ENCODE measurements at places on chromosomes 11 and 22. TPM values are rescaled to one million over a fixed set of nuclear protein-coding genes. Genes with fewer than 3 reads are reported as not detected.

TEX12 gene
- polyA plus RNA-seq = not detected

DNA sequence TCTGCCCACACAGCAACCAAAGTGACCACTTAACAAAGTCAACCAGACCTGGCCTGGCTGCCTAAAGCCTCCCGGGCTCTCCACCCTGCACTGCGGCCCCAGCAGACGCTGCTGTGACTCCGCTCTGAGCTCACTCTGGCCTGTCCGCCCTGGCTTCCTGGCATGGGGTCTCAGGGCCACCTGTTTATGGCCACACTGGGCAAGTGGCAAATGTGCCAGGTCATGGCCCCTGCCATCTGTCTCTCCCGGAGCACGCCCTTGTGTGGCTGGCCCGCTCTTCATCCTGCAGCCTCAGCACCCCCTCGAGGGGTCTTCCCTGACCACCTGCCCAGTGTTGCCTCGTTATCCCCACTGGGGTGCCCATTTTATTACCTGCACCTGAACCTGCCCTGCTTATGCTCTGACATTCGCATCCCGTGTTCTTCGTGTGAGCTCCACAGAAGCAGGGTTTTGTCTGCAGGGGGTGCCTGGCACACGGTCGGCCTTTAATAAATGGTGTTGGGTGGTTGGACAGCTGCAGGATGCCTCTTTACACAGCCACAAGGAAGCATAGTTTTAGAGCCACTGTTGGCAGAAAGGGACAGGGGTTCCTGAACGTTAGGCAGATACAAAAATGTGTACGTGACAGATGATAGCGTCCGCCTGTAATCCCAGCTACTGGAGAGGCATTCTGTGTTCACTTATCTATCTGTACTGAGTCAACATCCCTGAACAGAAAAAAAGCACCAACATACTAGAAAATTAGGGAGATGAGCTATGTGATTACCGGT is 785.6 kb downstream of the TBC1D22A start:
- H3K4me3 ChIP-seq = no peak overlapping the region
- H3K4me1 ChIP-seq = no peaks in the 10 kb centered on the region
- H3K27me3 ChIP-seq = no peaks in the 10 kb centered on the region
- no peaks in the 10 kb centered on the region for H3K36me3 ChIP-seq

GRCh38 chr22:37401401-37402183 is 25.7 kb downstream of the ELFN2 start:
- H3K36me3 ChIP-seq = no peaks in the 10 kb centered on the region
- peaks cover 3% of the 10 kb centered on the region for H3K4me1 ChIP-seq
- H3K27ac ChIP-seq = no peak overlapping the region
- no peaks in the 10 kb centered on the region for H3K27me3 ChIP-seq
- H3K4me3 ChIP-seq = no peak overlapping the region

DNA sequence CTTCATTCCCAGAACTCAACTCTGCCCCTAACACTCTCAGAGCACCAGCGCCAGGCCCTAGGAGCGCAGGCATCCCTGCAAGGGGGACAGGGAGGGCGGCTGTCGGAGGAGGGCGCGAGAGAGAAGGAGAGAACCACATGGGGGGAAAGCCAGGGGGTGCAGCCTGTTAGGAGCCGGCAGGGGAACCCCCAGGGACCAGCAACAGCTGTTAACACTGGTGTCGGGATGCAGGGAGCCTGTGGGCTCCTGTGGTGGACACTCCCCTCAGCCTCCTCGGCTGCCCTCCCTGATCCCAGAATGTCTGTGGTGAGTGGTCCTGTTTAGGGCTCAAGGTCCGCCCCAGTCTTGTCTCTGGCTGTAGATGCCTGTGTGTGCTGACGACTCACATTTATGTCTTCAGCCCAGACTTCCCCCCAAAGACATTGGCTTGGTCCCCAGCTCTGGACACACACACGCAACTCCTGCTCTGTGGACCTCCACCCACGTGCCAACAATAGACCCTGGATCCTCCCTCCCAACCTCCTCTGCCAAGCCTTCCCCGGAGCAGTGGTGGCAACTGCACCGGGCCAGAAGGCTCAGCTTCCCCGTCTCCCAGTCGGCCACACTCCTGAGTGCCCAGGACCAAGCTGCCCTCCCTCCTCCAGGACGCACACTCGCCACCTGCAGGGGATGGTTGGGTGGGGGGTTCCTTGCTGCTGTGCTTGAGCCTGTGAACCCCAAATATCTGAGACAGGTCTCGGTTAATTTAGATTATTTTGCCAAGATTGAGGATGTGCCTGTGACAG is 817 bp upstream of the IFITM5 start:
- no peaks in the 10 kb centered on the region for H3K36me3 ChIP-seq
- no peaks in the 10 kb centered on the region for H3K27me3 ChIP-seq
- H3K4me3 ChIP-seq = no peak overlapping the region
- DNase-seq = peak; percentile 87

GRCh38 chr11:122747351-122747781 is 90.9 kb upstream of the CRTAM start:
- no peak overlapping the region for H3K4me3 ChIP-seq
- no peak overlapping the region for H3K27ac ChIP-seq
- no peaks in the 10 kb centered on the region for H3K4me1 ChIP-seq
- H3K27me3 ChIP-seq = no peaks in the 10 kb centered on the region

DNAJB7 gene
- polyA plus RNA-seq = 0.40 TPM

HORMAD2 gene
- polyA plus RNA-seq = 0.37 TPM

HBB gene
- not detected for polyA plus RNA-seq

DNA sequence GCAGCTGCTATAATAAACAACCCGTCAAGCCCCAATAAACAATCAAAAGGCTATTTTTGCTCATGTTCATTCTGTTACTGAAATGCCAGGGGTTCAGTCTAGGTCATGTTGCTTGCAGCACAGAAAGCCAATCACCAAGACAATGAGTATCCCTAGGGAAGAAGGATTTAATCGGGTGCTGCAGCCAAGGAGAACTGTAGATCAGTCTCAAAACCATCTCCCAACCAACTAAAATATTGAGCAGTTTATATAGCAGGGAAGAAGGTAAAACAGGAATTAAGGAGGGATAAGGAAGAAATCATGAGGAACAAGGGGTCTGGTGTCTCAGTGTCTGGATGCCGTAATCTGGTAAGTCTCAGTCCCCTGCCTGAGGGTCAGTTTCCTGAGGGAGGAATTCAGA is 169.5 kb downstream of the BLID start:
- H3K36me3 ChIP-seq = peaks cover 6% of the 10 kb centered on the region
- no peaks in the 10 kb centered on the region for H3K4me1 ChIP-seq
- H3K27ac ChIP-seq = no peak overlapping the region
- H3K4me3 ChIP-seq = no peak overlapping the region

DNA sequence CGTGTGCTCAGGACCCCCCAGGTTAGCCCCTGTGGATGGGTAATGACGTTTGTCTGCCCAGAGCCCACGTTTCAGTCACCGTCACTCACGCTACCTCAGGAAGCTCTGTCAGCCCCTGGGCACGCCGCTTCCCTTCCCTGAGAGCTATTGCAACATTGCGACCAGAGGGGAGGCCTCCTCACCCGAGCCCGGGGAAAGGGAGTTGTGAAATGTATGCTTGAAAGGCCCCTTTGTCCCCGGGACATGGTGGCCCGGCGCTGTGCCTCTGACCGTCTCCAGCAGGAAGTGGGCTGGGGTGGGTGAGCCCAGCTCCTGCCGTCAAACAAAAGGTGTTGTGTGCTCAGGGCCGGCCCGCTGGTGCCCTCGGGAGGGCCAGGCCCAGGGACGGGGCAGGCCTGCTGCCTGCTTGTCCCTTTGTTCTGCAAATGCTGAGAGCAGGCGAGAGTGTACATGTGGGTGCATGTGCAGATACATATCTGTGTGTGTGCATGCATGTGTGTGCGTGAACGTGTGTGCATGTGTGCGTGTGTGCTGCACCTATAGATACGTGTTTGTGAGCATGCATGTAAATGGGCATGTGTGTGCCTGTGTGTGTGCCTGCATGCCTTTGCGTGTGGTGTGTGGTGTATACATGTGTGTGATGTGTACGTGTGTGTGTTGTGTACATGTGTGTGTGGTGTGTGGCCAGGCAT is 1125.0 kb downstream of the BRD1 start:
- no peak overlapping the region for H3K4me3 ChIP-seq
- no peaks in the 10 kb centered on the region for H3K27me3 ChIP-seq
- no peak for DNase-seq
- no peaks in the 10 kb centered on the region for H3K4me1 ChIP-seq

GRCh38 chr11:132055296-132055695 is 684.9 kb downstream of the NTM start:
- peaks cover 10% of the 10 kb centered on the region for H3K4me1 ChIP-seq
- DNase-seq = no peak
- no peaks in the 10 kb centered on the region for H3K27me3 ChIP-seq
- H3K4me3 ChIP-seq = no peak overlapping the region
- no peaks in the 10 kb centered on the region for H3K36me3 ChIP-seq

DNA sequence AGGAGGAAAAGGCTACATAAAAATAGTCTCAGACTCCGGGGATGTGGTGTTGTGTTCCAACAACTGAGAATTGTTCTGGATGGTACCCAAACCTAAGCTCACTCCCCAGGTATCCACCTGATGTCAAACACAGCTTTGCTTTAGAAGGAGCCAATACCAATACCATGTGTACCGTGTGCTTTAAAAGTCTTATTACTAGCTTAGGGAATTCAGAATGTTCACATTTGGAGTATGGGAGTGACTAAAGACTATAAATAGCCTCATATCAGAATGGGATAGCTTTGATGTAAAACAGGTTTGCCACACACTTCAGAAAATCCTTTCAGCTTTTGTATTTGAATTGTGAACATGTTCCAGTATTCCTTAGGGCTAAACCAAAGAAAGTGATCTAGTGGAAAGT is 248.7 kb upstream of the ARHGAP42 start:
- no peak for DNase-seq
- H3K27ac ChIP-seq = no peak overlapping the region
- H3K36me3 ChIP-seq = no peaks in the 10 kb centered on the region
- H3K4me1 ChIP-seq = peaks cover 5% of the 10 kb centered on the region
- H3K4me3 ChIP-seq = no peak overlapping the region

B4GALNT4 gene
- polyA plus RNA-seq = 53.5 TPM

RANBP1 gene
- polyA plus RNA-seq = 988 TPM

RFPL3 gene
- not detected for polyA plus RNA-seq

- H3K4me1 ChIP-seq = no peaks in the 10 kb centered on the region
- no peaks in the 10 kb centered on the region for H3K36me3 ChIP-seq
- H3K4me3 ChIP-seq = no peak within 1 kb of the TSS
- H3K27ac ChIP-seq = no peak within 1 kb of the TSS
- DNase-seq = no peak
Measured at GRCh38 chr11:5880329-5880728, at the start of gene OR52E4. OR52E4 (plus strand) TSS chr11:5880629; CDS start chr11:5884293, 3,664 bp downstream.

GRCh38 chr11:126815111-126815510 is 185.5 kb downstream of the KIRREL3 start:
- H3K4me1 ChIP-seq = peaks cover 7% of the 10 kb centered on the region
- H3K27me3 ChIP-seq = no peaks in the 10 kb centered on the region
- H3K27ac ChIP-seq = no peak overlapping the region
- H3K36me3 ChIP-seq = no peaks in the 10 kb centered on the region
- no peak overlapping the region for H3K4me3 ChIP-seq
- DNase-seq = no peak

DNA sequence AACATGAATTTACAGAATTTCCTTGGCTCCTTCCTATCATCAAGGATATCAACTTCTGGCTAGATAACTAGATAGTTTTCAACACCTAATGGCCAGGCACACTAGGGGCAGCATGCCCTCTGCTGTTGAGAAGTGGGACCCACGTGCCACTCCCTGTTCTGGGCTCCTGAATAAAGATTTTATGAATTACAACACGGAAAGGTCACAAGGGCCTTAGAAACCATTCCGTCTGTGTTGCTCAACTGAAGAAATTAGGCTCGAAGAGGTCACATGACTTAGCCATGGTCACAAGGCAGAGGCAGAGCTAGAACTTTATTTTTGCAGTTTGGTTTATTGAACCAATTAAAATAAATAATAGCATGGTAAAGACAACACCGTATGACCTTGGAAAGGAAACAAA is 36.0 kb downstream of the PRCP start:
- H3K36me3 ChIP-seq = no peaks in the 10 kb centered on the region
- H3K27me3 ChIP-seq = no peaks in the 10 kb centered on the region
- no peak overlapping the region for H3K27ac ChIP-seq
- DNase-seq = peak; percentile 72
- no peak overlapping the region for H3K4me3 ChIP-seq
- no peaks in the 10 kb centered on the region for H3K4me1 ChIP-seq

GRCh38 chr11:74388678-74389327 is 9.4 kb downstream of the PGM2L1 start:
- peak overlapping the region; percentile 41 for H3K27ac ChIP-seq
- H3K4me1 ChIP-seq = peaks cover 42% of the 10 kb centered on the region
- peak; percentile 87 for DNase-seq
- H3K27me3 ChIP-seq = no peaks in the 10 kb centered on the region
- no peaks in the 10 kb centered on the region for H3K36me3 ChIP-seq

DNA sequence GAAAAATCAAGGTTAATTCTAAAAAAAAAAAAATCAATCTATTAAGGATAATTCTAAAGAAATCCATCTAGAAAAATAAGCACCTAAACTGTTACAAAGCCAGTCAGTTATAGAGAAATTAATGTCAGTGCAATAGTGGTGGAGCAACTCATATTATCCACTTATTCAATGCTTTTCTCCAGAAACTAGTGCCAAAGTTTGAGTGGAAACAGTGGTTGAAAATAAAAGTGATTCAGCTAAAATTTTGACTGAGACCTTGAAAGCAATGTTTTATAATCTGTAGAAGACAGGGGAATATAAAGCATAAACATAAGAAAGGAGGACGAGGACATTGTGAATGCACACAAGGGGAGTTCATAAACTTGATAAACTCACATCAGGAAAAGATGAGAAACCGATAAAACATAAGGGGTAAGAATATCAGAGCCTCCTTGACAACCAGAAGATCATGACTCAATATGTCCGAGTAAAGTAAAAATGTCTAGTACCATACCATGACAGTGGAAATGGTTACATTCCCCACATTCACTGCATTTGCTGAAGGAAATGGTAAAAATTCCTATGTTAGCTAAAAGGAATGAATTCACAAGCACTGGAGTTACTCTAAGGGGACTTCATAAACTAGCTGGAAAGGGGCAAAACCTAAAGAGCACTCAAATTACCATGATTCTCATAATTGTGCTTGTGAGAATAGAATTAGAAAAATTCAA is 58.7 kb upstream of the SLC5A12 start:
- no peak overlapping the region for H3K4me3 ChIP-seq
- H3K27me3 ChIP-seq = no peaks in the 10 kb centered on the region
- no peaks in the 10 kb centered on the region for H3K36me3 ChIP-seq
- H3K4me1 ChIP-seq = no peaks in the 10 kb centered on the region

- no peak for DNase-seq
- no peaks in the 10 kb centered on the region for H3K27me3 ChIP-seq
- H3K4me1 ChIP-seq = no peaks in the 10 kb centered on the region
- H3K27ac ChIP-seq = no peak overlapping the region
- H3K36me3 ChIP-seq = no peaks in the 10 kb centered on the region
Measured at GRCh38 chr11:41301023-41301422, 158.4 kb downstream of the LRRC4C start.

DNA sequence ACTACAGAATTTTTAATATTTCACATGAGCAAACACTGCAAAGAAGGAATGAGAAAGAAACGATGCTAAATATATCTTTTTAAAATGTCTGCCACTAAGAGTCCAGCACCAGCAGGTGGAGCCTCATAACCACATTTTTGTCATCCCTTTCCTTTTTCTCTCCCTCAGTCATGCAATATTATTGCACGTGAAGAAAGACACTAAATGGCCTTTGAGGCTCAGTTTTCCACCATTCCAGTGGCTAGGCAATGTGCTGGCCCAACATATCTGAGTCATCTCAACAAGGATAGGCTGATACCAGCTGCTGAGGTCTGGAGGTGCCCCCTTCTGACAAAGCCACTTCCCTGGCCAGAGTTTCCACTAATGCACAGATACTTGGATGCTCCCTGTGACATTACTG is 1.8 kb downstream of the ALKBH8 start:
- no peaks in the 10 kb centered on the region for H3K27me3 ChIP-seq
- DNase-seq = peak; percentile 52
- no peak overlapping the region for H3K4me3 ChIP-seq
- peaks cover 17% of the 10 kb centered on the region for H3K4me1 ChIP-seq
- no peak overlapping the region for H3K27ac ChIP-seq
- H3K36me3 ChIP-seq = no peaks in the 10 kb centered on the region
